ENCODE measurements at places on chromosomes 6 and 20.

DNA sequence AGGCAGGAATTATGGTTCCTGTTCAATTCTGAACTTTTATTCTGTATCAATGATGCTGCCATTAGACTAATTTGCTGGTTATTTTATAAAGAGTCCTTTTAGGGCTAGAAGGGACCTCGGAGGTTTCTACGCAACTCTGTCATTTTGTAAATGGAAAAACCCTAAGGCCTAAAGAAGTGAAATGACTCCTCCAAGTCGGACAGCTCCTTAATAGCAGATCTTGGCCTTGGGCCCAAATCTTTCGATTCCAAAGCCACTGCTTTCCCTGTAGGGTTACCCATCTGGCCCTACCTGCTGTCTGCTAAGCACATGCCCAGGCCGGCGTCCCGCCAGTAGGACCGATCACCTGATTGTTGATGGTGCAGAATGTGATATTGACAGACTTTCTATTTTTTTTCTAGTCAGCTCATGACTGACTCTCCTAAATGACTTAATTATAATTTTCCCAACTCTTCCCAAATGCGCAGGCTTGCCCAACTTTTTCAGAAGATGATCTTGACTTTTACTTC is 40.2 kb downstream of the PLEKHG1 start:
- DNase-seq, result no peak

DNA sequence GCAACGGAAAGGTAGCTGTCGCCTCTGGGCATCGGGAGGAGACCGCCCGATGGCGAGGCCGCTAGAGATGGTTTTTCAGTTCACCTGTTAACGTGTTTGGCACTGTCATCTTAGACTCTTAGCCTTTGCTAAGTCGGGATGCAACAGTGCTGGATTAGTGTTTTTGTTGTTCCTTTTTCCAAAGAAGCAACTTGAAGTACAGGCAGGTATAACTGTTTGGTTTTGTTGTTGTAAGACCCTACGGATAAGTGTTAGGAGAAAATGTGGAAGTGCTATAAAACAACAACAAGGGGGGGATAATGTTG is 723 bp downstream of the MANEA start:
- no peak for DNase-seq

- DNase-seq, result no peak
These were observed 193.4 kb downstream of the BACH2 start for GRCh38 chr6:90103056-90103800.

DNA sequence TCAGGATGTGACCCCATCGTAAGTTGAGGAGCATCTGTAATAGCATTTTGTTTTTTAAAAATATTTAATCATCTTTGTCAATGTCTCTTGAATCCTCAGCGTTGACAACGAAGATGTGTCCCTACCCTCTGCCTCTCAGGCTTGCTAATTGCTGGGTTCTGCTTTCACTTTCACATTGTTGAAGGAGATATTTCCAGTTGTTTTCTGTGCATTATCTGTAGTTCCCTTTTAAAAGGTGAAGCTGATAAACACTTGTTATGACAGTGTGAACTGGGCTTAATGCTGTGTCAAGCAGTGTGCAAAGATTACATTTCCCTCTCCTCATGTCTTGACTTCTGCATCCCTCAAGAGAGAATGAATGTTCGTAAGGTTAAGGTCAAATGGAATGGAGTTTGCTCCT is 54.9 kb downstream of the CSE1L start:
- no peak for DNase-seq

GRCh38 chr6:108168501-108169463 is 3.0 kb downstream of the NR2E1 start:
- DNase-seq, result no peak
